Stimulated activated CD8-positive, alpha-beta memory T cell treated with anti-CD3 and anti-CD28 coated beads, Interleukin-4, amount 100 ng/mL, for 4 hours (primary cell): ENCODE measurements at places on chromosomes 11 and 22.

DNA sequence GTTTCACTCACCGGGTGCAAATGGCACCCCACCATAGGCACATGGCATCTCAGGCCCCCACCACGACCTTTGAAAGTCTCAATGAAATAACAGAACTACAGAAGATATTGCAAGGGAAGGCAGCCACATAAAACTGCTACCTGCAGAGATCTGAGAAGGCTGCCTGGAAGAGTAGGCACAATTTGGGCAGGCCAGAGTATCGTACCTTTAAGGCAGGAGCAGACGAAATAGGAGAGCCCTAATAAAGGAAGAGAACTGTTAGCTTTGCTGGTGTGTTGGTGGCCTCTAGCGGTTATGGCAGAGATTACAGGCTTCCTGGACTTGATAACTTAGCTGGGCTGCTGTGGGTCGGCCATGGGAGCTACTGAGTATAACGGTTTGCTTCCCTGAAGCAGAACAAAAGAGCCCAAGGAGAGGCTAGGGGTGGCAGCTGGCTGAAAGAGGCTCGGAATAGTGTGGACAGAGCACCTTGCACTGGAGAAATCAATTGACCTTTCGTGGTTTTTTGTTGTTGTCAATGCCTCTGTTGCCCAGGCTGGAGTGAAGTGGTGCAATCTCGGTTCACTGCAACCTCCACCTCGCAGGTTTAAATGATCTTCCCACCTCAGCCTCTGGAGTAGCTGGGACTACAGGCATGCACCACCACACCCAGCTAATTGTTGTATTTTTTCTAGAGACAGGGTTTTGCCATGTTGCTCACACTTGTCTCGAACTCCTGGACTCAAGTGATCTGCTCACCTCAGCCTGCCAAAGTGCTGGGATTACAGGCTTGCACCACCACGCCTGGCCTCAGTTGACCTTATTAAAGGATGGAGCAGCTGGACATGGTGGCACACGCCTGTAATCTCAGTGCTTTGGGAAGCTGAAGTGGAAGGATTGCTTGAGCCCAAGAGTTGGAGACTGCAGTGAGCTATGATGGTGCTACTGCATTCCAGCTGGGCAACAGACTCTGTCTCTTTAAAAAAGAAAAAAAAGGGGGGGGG, 4.8 kb downstream of the SDF2L1 start:
- no peak for DNase-seq

- DNase-seq = no peak
These were observed 1672.8 kb downstream of the LRRC4C start for GRCh38 chr11:39786682-39787081.

DNA sequence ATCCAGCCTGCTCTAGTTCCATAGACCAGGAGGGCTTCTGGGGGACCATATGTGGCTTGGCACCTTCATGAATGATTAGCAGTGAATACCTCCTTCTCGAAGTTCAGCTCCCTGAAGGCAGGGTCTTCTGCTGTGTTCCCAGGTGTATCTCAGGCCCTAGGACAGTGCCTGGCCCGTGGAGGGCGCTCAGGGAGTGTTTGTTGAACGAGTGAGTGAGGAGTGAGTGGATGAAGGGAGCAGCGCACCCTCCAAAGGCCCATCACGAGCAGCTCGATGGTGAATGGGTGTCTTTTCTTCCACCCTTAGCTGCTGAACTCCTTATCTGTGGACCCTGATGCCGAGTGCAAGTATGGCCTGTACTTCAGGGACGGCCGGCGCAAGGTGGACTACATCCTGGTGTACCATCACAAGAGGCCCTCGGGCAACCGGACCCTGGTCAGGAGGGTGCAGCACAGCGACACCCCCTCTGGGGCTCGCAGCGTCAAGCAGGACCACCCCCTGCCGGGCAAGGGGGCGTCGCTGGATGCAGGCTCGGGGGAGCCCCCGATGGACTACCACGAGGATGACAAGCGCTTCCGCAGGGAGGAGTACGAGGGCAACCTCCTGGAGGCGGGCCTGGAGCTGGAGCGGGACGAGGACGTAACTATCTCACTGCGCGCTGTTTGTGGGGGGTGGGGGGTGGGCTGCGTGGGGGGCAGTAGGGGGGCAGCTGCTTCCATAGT, 9.5 kb downstream of the ANO1 start:
- no peak for DNase-seq

DNA sequence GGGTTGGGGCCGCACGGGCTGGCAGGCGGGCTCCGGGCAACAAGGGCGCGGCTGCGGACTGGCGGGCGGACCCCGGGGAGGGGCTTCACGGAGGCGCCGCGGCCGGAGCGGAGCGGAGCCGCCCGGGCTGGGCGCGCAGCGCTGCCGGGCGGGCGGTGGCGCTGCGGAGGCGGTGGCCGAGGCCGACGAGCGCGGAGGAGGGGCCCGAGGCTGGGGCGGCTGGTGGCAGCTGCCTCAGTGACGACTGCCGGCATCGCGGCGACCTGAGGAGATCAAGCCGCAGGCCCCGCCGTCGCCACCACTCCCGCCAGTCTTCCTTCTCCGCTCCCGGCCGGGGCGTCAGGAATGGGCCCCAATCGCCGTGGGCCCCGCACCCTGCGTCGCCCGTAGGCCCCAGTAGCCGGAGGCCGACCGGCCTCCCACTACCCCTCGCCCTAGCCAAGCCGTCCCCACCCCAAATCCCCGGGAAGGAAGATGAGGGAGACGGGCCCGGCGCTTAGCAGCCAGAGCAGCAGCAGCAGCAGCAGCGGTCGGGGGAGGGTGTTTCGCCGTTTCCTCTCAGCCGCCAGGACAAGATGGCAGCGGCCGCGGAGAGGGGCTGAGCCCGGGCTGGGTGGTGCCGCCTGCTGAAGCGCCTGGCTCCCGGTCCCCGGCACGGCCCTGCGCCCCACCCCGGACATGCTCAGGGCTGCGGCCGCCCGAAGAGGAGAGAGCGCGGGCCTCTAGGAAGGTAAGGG, at the start of gene HIPK3:
Gene HIPK3, plus strand, starts transcription at position 222 of the 737 bp plus-strand sequence.
- DNase-seq = peak; percentile 31

DNA sequence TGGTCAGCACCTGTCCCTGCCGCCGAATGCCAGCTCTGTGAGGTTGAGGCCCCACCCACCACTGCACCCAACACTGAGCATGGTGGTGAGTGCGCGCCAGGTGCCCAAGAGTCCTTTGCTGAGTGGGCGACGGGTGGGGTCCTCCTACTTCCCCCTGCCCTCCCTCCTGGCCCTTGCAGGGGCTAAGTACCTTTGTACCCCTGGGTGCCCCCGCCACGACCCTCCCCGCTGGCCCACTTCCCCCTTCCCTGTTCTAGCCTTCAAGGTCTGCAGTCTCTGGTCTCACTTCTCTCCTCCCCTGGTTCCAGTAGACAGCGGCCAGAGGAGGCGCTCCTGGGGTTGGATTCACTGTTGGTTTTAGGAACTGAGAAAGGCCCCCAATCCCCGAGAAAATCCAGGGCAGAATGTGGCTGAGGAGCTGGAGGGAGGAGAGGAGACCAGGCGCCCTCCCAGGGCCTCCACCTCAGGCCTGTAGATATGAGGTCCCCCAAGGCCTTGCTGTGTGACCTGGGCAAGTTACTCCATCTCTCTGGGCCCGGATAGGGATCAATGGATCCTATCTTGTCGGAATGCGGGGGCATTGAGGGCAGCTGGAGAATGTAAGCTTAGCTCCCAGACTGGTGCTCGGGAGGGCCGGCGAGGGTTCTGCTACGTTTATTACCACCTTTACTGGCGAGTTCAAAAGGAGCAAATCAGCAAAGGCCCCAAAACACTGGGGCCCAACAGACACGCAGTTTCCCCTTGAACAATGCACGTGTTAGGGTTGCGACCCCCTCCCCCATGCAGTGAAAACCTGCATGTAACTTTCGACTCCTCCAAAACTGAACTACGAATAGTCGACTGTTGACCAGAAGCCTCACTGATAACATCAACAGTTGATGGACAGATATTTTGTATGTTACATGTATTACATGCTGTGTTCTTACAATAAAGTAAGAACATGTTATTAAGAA, 31.9 kb upstream of the SMIM38 start:
- DNase-seq = no peak

DNA sequence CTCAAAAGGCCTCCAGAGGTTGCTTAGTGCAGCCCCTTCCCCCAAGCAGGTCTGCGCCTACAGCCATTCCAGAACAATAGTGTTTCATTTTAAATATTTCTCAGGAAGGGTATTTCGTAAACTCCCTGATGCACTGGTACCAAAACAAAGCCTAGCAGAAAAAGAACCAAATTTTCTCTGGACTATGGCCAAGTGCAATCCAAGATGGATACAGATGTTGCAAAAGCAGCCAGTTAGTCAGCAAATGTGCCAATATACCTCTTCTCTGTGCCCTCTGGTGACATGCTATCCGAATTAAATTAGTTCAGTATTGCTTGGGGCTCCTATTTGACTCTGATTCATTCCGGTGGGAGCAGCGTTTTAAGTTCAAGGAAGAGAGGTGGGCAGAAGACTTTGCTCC, 247.8 kb downstream of the NTM start:
- no peak for DNase-seq

DNA sequence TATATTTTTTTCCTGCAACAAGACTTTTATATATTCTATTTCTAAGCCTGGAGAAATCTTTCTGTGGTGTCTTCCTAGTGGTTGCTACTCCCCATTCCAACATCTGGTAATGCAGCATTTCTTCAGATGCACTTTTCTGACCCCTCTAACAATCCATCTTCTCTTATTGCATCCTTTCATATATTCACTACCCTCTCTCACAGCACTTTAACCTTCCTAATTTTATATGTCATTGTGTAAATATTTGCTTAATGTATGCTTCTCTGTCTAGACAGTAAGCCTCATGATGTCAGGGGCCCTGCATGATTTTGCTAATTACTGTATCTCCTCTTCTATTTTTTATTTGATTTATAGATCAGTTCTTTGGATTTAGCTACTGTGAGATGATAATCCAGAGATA, 701.6 kb downstream of the KCNA4 start:
- DNase-seq = no peak

- no peak for DNase-seq
These were observed 13.4 kb downstream of the NADSYN1 start for GRCh38 chr11:71466358-71466757.

DNA sequence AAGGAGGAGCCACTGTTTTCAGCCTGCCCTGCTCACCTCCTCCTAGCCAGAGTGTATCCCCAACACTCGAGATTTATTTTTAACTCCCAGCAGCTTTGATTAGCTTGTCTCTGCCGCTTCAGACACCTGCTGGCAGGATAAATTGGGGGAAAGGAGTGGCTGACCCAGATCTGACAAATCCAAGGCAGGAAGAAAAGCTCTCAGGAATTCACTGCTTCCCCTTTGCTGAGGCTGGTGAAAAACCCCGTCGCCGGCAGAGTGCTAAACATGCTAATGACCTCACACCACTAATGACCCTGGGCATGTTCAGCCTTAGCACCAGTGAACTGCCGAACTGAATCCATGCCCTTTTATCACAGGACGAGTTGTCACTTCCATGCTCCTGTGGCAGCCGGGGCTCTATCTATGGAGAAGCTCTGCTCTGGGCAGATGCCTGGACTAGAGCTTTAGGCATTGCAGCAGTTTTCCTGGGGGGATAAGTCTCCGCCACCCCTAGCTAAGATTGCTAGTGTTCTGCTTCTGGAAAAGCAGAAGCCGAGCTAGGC, 52.2 kb downstream of the FEZ1 start:
- DNase-seq = no peak

- DNase-seq = no peak
These were observed 49.8 kb downstream of the NAT10 start for GRCh38 chr11:34155057-34155756.
